Activated CD4-positive, alpha-beta T cell treated with anti-CD3 and anti-CD28 coated beads, Interleukin-2, amount 50 U/mL, for 48 hours (primary cell): ENCODE measurements at places on chromosomes 16 and 17.

DNA sequence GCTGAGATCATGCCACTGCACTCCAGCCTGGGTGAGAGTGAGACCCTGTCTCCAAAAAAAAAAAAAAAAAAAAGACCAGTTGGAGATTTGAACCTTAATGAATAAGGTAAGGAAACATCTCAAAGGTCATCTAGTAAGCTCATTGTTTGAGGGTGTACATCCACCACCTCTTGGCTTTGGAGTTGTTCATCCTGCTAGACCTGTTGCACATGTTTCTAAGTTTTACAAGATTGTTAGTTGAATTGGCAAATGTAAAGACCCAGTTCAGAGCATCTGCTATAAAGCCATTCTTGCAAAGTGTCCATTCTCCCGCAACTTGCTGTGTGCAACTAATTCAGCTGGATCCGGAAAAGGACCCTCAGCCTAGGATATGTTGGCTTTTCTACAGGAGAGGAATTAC lies 1.5 kb downstream of the PSMD7 start:
- no peak for DNase-seq

DNA sequence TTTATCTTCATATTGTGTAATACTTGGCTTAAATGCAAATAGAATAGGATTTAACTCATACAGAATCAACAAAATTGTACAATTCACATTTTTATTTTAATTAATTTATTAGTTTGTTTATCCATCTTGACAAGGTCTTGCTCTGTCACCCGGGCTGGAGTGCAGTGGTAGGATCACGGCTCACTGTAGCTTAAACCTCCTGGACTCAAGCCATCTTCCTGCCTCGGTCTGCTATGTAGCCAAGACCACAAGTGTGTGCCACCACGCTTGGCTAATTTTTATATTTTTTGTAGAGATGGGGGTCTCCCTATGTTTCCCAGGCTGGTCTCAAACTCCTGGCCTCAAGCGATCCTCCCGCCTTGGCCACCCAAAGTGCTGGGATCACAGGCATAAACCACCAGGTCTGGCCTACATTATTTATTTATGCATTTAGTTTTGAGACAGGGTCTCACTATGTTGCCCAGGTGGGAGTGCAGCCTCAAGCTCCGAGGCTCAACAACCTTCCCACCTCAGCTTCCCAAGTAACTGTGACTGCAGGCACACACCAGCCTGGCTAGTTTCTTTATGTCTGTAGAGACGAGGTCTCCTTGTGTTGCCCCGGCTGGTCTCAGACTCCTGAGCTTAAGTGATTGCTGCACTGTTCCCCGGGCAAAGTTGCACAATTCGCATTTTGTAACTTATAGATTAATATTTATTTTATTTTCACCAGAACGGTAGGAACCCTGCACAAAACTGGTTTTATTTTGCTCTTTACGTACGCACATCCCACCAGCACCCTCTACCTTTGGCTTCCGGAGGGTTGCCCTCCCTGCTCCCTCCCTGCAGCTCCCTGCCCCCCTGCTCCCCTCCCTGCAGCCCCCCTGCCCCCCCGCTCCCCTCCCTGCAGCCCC lies 4.9 kb downstream of the DPEP1 start:
- DNase-seq, result no peak

DNA sequence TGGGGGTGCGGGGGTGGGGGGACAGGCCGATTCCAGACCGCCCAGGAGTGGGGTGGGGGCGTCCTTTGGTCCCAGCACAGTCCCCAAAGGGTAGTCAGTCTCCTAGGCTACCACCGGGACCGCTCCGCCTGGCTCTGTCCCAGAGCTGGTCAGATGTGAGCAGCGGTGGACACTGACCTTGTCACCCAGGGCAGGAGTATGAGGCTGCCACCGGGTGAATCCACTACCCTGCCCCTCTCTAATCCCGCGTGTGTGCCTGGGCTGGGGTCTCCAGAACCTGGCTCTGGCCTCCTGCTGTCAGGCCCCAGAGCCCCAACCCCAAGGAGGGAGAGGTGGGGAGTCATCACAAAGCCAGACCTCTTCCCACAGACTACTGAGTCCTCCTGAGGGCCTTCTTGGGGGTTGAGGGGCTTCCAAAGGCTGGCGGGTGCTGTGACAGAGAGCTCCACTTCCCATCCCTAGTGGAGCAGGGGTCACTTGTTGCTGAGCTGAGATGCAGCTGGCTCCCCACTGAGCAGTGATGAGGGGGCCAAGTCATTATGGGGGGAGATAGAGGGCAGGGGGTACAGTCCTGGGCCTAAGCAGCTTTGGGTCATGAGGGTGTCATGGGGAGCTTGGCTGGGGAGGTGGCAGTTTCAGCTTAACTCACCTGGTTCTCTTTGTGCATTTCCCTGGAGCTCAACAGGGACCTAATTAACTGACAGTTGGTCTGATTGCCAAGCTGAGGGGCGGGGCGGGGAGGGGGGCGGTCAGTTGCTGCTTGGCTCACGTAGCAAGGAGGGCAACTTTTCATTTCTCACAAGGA lies 1.2 kb downstream of the PPP1R1B start:
- no peak for DNase-seq

DNA sequence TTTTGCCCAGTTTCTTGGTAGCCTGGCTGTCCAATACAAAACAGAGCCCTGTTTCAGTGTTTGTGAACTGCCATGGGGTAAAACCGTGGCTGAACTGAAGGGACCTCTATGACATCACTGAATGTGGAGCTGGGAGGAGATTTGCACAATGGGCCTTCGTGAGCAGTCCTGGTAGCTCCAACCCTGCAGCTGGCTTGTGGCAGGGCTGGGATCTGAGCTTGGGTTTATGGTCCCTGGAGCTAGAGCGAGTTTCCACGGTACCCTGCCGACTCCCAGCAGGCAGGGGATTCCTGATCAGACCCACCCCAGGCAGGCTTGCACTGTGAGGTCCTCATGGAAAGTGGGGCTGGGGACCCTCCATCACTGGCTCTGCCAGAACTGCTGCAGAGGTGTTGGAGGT lies 247.0 kb downstream of the GSG1L start:
- DNase-seq, result no peak

GRCh38 chr16:3009568-3010390 lies 2.9 kb upstream of the CLDN9 start:
- no peak for DNase-seq

DNA sequence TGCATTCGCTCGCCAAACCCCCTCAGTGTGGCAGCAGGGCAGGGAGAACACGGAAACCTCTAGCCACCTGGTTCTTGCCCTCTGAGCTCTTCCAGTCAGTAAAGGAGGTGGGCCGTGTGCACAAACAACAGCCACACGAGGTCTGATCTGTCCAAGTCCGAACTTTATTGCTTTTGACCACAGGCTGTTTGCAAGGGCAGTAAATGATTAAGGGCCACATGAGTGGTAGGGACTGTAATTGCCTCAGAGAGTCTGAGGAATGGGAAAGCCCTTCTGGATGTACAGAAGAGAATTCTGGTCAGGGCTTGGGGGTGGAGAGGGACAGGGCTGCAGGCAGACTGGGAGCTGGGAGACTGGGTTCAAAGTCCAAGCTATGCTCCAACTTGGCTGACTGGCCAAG lies 75.7 kb upstream of the LHX1 start:
- no peak for DNase-seq

DNA sequence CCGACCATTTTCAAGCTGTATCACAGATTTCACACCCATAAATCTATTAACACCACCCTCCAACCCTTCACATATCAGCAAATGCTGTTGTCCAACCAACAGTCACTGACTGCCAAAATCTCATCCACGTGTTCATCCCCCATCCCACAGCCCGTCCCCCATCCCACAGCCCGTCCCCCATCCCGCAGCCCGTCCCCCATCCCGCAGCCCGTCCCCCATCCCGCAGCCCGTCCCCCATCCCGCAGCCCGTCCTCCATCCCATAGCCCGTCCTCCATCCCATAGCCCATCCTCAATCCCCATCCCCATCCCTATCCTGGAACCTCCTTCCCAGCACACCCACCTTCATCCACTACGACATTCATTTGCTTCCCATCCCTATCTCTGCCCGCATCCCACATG lies 14.1 kb downstream of the DLG4 start:
- no peak for DNase-seq

DNA sequence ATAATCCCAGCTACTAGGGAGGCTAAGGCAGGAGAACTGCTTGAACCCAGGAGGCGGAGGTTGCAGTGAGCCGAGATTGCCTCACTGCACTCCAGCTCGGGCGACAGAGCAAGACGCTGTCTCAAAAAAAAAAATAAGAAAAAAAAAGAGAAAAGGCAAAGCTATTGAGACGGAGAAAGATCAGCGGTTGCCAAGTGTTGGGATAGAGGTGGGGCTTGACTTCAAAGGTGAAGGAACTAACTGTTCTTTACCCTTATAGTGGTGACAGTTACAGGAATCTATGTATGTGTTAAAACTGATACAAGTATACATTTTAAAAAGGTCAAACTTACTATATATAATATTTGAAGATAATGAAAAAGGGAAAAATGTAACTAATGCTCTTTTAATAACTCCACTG lies 22.5 kb downstream of the AKAP10 start:
- DNase-seq, result no peak

DNA sequence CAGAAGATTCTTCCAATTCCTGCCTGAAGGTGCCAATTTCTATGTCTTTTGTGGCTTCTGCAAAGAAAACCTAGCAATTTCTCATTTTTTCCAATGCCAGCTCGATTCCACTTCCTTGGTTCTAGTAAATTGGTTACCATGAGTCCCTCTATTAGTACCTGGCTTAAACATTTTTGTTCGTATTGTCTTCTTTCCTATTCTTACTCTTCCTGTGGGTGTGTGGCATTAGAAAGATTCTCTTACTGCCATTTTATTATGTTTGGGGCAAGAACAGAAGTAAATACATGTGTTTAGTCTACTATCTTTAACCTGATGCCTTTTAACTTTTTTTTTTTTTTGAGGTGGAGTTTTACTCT lies 20.3 kb upstream of the MAPK3 start:
- no peak for DNase-seq

DNA sequence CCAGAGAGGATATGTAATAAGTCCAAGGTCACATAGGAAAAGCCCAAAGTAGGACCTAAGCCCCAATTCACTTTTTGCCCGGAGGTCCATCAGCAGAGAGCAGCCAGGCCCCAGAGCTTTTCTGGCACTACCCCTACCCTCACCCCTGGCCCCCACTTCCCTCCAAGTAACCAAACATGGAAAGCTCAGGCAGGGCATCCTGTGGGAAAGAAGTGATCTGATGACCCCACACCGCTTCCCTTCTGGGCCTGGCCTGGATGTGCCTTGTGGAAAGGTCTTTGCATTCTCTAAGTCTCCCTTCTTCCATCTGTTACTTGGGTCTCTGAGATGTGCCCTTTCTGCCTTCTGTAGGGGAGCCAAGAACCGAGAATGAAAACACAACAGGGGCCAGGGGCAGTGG lies 136.9 kb downstream of the TMEM132E start:
- no peak for DNase-seq

DNA sequence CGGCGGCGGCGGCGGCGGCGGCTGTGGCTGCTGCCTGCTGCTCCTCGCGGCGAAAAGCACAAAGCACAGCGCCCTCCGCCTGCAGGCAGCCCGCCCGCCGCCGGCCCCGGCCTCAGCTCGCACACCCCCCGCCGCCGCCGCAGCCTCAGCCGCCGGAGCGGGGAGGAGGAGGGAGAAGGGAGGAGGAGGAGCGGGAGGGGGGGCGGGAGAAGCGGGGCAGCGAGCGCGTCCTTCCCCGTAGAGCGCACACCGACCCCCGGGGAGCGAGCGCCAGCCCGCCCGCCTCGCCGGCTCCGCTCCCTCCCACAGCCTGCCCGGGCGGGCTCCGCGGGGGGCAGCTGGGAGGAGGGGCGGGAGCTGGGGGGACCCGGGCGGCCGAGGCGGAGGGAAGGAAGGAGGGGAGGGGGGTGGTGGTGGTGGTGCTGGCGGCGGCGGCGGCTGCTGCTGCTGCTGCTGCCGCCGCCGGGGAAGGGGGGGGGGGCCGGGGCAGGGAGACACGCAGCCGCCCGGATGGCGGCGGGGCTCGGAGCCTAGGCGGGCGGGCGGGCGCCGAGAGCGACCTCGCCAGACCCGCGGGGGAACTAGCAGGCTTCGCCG lies at the start of gene UBTF:
UBTF (minus strand) TSS at position 60 of the 597 bp plus-strand sequence. CDS start 1,446 bp downstream, outside the sequence.
- DNase-seq, result peak; percentile 60

GRCh38 chr16:22123146-22123545 lies 30.8 kb downstream of the VWA3A start:
- no peak for DNase-seq

DNA sequence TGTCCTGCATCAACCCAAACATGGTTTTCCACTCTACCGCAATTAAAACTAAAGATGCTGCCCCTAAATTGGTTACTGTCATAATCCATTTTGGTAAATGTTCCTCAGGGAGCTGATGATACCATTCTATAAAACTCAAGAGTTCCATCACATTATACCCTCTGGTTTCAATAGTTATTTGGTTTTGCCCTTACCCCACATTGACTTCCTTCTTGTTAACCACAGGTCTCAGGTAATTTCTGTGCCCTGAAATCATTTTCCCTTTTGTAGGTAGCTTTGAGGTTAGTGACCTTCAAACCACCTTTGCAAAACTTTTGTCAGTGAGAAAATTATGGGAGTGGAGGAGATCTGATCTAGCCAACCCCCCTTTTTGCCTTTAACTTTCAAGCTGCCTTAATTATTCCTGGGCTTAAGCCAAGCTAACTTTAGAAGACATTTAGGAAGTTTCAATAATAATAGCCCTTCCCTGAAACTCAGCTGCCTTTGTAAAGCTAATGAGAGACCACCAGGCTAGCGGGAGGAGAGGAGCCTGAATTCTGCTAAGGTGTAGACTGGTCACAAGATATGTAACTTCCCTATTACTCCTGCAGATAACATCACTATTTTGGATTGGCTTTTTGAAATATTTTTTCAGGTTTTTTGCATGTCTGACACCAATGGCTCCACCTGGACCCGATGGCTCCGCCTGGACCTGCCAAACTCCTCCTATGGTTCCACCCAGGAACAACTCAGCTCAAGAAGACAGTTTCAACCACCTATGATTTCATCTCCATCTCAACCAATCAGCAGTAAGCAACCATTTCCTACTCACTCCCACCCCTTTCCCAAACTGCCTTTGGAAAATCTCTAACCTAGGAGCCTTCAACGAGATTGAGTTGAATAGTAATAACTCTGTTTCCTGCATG lies 224.9 kb downstream of the HS3ST3B1 start:
- no peak for DNase-seq

- no peak for DNase-seq
These were observed 32.8 kb downstream of the WNT3 start for GRCh38 chr17:46785696-46786095.

GRCh38 chr16:30949650-30950515 lies 1.0 kb downstream of the ORAI3 start:
- peak; percentile 62 for DNase-seq

DNA sequence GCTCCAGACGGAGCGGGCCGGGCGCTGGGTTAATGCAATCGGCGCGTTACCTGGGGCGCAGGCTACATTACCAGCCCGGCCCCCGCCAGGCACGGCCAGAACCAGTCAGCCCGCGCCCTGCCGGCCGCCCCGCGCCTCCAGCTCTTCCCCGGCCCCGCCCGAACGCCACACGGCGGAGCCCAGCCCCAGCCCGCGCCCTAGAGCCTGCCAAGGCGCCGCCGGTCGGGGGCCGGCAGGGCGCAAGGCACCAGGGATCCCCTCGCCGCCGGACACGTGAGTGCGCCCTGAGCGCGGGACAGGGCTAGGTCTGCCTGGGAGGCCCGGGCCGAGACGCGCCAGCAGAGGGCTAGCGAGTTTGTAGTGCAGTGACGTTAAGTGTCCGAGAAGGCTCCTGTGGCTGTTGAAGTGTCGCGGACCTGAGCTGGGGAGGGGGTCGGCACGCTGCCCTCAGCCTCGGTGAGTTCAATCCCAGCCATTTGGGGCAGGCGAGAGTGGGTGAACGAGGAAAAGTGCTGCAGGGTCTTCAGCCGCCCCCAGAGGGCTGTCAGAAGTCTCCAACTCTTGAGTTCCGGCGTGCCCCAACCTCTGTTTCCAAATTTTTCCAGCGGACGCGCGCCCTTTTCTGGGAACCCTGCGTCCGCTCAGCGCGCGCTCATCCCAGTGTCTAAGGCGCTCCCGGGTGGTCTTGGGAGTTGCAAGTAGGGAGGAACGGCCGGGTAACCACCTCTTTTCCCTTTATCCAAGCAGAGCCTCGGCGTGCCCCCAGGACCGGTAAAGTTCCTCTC lies at the start of gene SLC6A2:
SLC6A2 (plus strand) TSS at position 92 of the 785 bp plus-strand sequence. CDS start 707 bp downstream, outside the sequence.
- no peak for DNase-seq
